GM18507 (cell line): ENCODE measurements at places on chromosomes 7 and 10.

GRCh38 chr7:11170863-11171568 is 197.3 kb downstream of the PHF14 start:
- DNase-seq, result no peak

- no peak for DNase-seq
These were observed 63.4 kb upstream of the NPTX2 start for GRCh38 chr7:98553666-98554065.

DNA sequence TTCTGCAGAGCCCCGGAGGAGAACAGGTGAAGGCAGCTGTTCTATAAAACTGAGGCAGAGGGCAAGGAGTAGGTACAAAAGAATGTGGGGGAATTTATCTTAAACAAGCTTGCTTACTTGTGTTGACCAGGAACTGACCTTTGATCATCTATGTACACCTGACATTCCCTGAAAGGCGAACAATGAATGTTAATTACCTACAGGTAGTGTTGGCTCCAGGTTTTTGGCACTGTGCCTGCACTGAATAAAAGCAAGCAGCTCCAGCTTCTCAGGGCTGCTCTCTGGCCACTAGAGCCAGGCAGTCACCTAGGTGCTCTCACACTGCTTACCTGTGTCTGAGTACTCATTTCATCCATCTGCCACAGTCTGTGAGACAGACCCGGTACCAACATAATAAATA is 87.0 kb downstream of the RAPGEF5 start:
- no peak for DNase-seq

GRCh38 chr10:11095374-11095801 is 77.7 kb downstream of the CELF2 start:
- no peak for DNase-seq

DNA sequence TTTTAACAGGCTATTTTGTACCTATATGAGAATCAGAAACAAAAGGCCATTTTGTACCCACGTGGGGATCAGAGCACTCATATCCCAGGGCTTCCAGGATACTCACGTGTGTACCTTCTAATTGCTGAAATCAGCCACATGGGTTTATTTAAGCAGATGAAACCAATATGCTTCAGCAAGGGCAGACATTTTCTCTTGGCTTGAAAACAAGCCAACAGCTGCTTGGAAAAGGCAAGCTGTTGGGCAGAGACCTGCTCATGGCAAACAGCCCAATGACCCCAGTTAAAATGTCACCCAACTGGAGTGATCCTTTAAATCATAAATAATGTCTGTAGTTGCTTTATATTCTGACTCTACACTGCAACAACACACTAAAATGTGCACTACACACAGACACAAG is 26.5 kb upstream of the TOMM7 start:
- DNase-seq, result no peak

- no peak for DNase-seq
These were observed 338.3 kb downstream of the OTUD1 start for GRCh38 chr10:23777153-23777552.
